MM.1S (cell line): ENCODE measurements at places on chromosomes 11 and 22.

GRCh38 chr11:71086687-71087258 lies 165.6 kb downstream of the SHANK2 start:
- no peak overlapping the region for H3K4me3 ChIP-seq
- no peaks in the 10 kb centered on the region for H3K36me3 ChIP-seq
- DNase-seq: no peak
- no peak overlapping the region for H3K27ac ChIP-seq
- H3K27me3 ChIP-seq: peaks cover 72% of the 10 kb centered on the region

DNA sequence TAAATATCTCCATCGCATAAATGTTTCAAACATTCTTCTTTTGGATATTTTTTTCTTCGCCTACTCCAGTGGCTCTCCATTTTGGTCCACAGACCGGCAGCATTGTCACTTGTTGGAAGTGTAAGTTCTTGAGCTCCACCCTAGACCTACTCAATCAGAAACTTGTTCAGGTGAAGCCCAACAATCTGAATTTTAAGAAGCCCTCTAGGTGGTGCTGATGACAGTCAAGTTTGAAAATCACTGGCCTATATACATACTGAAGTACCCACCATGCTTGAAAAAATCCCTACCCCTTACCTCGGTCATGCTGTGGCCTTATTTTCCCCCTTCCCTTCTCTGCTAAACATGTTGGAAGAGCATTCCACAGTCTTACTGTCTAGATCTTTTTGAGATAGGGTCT lies 10.2 kb upstream of the ACAT1 start:
- H3K36me3 ChIP-seq: no peaks in the 10 kb centered on the region
- no peaks in the 10 kb centered on the region for H3K27me3 ChIP-seq
- no peak for DNase-seq
- no peak overlapping the region for H3K27ac ChIP-seq
- H3K4me1 ChIP-seq: no peaks in the 10 kb centered on the region
- no peak overlapping the region for H3K4me3 ChIP-seq

DNA sequence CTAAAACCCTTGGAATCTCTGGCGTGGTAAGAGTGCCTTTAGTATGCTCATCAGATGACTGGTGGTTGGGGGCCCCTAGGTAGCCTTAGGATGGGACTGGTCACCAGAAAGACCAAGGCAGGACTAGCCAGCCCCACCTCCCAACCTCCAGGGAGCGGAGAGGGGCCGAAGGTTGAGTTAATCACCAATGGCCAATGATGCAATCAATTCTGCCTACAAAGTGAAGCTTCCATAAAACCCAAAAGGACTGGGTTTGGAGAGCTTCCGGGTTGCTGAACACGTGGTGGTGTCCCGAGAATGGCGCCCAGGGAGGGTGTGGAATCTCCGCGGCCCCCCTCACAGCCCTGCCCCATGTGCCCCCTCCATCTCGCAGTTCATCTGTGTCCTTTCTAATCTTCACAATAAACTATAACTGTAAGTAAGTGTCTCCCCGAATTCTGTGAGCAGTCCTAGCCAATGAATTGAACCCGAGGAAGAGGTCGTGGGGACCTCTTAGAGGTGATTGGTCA lies 66.4 kb upstream of the SLC22A12 start:
- DNase-seq: no peak
- peaks cover 98% of the 10 kb centered on the region for H3K27me3 ChIP-seq
- H3K27ac ChIP-seq: no peak overlapping the region
- no peaks in the 10 kb centered on the region for H3K36me3 ChIP-seq

- H3K4me1 ChIP-seq: peaks cover 52% of the 10 kb centered on the region
- H3K36me3 ChIP-seq: no peaks in the 10 kb centered on the region
- H3K27me3 ChIP-seq: no peaks in the 10 kb centered on the region
Measured at GRCh38 chr11:87351676-87352075, 313.9 kb downstream of the TMEM135 start.

- no peaks in the 10 kb centered on the region for H3K36me3 ChIP-seq
- DNase-seq: no peak
- no peaks in the 10 kb centered on the region for H3K4me1 ChIP-seq
- H3K27ac ChIP-seq: no peak overlapping the region
Measured at GRCh38 chr11:113465786-113466185, 9.4 kb downstream of the DRD2 start.

DNA sequence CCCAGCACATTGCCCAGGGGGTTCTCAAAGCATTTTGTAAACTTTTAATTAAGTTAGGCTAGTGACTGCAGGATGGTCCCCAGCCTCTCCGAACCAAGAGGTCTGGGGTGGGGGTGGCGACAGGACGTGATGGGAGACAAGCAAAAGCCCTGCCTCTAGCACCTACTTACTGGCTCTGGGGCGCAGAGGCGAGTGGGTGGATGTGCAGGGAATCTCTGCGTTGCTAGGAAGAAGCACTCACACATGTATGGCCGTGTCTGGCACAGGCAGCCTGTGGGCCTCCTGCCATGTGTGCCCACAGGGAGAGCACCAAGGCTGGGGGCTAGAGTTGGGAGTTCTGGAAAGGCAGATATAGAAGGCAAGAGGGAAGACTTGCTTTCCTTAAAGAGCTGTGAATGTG lies 6.3 kb downstream of the OPCML start:
- DNase-seq: no peak
- no peak overlapping the region for H3K27ac ChIP-seq
- H3K36me3 ChIP-seq: no peaks in the 10 kb centered on the region
- no peaks in the 10 kb centered on the region for H3K4me1 ChIP-seq
- no peaks in the 10 kb centered on the region for H3K27me3 ChIP-seq

DNA sequence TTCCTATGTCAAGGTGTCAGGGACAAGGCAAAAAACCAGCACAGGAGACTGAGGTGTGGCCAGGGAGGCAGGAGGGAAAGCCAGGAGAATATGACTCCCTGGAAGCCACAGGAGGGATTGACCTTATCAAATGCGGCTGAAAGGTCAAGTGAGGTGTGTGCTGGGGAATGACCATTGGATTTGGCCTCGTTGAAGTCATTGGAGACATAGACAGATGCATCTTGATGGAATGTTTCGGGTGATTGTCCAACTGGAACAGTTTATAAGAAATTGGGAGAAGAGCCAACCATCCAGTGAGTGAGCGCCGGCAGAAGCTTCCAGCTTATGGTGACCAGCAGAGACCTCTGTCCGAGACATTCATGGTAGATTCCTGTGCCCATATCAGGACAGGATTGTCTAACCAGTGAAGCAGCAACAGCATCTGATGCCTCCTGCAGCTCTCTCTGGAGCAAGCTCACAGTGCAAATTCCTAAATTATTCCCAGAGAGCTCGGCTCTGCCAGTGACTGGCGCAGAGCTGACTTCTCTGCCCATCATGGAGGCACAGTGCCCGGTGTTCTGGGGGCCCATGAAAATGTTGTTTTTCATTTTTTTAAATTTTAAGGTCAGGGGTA lies 95.4 kb downstream of the MYO18B start:
- H3K4me3 ChIP-seq: no peak overlapping the region
- no peak overlapping the region for H3K27ac ChIP-seq
- peaks cover 30% of the 10 kb centered on the region for H3K27me3 ChIP-seq
- no peak for DNase-seq
- no peaks in the 10 kb centered on the region for H3K4me1 ChIP-seq

DNA sequence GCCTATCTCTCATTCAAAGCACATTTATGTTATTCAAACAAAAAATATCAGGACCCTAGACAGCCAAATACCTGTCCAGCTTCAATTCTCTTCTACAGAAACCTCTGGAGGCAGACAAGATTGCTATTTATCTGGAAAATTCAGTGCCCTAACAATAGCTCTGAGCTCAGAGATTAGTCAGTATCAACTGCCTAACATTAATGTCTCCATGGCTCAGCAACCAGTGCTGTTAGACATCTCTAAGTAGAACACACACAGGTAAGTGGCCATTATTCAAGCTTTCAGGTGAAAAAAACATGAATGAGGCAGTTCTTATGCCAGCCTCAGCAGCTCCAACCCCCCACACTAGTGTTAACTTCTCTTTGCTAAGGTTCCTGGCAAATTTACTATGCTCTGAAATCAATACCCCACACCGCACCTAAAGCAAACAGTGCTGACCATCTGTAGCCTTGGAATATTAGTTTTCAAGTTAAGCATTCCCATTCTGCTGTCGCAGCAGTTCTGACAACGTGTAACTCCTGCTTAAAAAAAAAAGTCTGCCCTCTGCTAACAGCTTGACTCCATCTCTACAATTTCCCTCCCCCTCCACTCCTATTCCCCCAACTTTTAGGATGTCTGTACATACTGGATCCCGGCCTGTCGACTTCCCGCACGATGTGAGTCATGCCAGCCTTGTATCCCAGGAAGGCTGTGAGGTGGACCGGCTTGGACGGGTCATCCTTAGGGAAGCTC lies 1.5 kb downstream of the RPL3 start:
- peaks cover 14% of the 10 kb centered on the region for H3K4me1 ChIP-seq
- peaks cover 39% of the 10 kb centered on the region for H3K36me3 ChIP-seq
- peak overlapping the region; percentile 90 for H3K4me3 ChIP-seq
- peak overlapping the region; percentile 99; the same call in 1 of the 2 replicates for H3K27ac ChIP-seq
- no peaks in the 10 kb centered on the region for H3K27me3 ChIP-seq
- no peak for DNase-seq

DNA sequence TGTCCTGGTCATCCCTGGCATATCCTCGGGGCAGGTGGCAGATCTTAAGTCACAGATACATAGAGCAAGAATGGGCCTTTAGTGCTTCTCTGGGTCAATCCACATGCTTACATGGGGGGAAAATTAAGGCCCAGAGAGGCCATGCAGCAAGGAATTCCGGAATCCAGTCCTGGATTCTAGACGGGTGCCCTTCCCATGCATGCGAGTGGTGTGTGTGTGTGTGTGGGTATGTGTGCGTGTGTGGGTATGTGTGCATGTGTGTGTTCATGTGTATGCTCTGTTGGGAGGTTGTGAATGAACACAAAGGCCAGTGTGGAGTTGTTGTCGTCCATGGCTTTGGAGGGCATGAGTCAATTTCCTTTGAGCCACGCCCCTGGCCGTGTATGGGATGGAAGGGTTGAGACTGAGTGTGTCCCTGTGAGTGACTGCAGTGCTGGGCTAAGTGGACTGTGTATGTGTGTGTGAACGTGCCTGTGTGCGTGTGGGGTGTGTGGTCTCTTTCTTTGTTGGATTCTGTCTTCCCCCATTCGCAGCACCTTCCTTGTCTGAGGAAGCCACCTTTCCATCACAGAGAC lies 33.4 kb upstream of the EIF3D start:
- no peak overlapping the region for H3K4me3 ChIP-seq
- no peak for DNase-seq
- H3K27ac ChIP-seq: no peak overlapping the region
- peaks cover 96% of the 10 kb centered on the region for H3K27me3 ChIP-seq

DNA sequence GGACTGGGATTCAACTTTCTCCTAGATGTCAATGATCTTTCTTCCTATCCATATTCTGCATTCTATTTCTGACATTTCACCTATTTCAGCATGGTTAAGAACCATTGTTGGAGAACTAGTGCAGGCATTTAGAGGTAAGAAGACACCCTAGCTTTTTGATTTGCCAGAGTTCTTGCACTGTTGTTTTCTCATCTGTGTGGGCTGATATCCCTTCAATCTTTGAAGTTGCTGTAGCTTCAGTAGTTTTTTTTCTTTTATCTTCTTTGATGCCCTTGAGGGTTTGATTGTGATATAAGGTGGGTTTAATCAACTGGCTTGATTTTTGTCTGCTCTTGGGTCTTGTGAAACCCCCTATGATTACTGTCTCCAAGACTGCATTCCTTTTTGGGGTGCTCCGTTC lies 502.1 kb downstream of the ETS1 start:
- H3K36me3 ChIP-seq: no peaks in the 10 kb centered on the region
- DNase-seq: no peak
- H3K4me1 ChIP-seq: no peaks in the 10 kb centered on the region
- no peaks in the 10 kb centered on the region for H3K27me3 ChIP-seq
- no peak overlapping the region for H3K27ac ChIP-seq
- no peak overlapping the region for H3K4me3 ChIP-seq

- H3K27me3 ChIP-seq: no peaks in the 10 kb centered on the region
- no peak for DNase-seq
- H3K36me3 ChIP-seq: no peaks in the 10 kb centered on the region
- H3K4me3 ChIP-seq: no peak overlapping the region
- no peak overlapping the region for H3K27ac ChIP-seq
Measured at GRCh38 chr11:114309517-114309916, 13.3 kb downstream of the NNMT start.

DNA sequence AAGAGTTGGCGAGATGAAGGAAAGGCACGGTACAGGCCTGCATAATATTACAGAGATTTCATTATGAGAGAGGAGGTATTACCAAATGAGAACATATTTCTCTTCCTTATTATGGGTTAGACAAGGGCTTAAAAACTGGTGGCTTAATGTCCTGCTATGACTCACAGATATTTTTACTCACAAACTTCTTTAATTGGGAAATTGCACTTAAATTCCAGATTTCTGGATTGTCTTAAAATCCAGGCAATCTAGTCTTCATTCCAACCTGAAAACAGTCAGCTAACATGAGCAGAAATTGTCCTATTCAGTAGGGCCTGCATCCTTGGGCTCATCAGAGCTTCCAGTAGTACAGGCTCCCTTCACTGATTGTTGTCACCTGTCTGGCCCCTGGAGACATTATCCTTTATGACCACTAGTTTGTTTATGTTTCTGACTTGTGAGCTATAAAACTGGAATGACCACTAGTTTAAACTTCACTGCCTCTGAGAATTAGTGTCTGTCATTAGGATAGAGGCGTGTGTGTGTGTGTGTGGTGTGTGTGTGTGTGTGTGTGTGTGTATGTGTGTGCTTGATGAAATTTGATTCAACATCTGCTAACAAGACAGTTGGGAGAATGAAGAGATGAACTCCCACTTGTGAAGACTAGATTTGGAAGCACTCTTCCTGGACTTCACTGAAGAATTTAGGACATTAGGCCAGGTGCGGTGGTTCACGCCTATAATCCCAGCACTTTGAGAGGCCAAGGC lies 25.1 kb downstream of the DBX1 start:
- H3K36me3 ChIP-seq: no peaks in the 10 kb centered on the region
- H3K4me1 ChIP-seq: no peaks in the 10 kb centered on the region
- DNase-seq: no peak
- H3K27me3 ChIP-seq: no peaks in the 10 kb centered on the region

DNA sequence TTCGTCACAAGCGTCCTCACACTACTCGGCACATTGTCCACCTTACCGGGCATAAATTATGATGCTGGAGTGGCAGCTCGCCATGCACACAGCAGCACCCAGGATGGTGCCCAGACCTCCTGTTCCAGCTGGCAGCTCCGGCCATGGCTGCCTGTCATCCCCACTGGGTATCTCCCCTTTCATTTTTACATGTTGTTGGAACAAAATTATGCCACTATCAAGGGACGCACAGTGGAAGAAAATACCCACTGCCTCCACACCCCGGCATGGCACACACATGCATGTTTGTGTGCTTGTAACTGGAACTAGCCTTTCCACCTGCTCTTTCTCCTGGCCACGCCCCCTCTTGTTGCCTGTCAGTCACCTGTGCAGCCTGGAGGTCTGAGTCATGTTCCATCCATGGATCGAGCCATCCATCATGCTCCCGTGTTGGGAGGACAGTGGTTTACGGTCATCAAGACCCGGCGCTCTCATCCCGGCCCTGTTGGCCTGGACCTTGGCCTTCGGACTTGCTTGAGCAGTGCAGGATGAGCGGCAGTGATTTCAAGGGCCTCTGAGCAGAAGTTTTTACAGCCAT lies 1069.6 kb downstream of the BRD1 start:
- no peaks in the 10 kb centered on the region for H3K36me3 ChIP-seq
- H3K4me3 ChIP-seq: no peak overlapping the region
- no peak overlapping the region for H3K27ac ChIP-seq
- no peaks in the 10 kb centered on the region for H3K27me3 ChIP-seq
